ENCODE measurements at places on chromosomes 11 and 22.
A peak's percentile ranks its signal among the peaks of the same experiment; 100 is the strongest.

- DNase-seq = no peak
Measured at GRCh38 chr11:92149996-92150395, 74.6 kb upstream of the FAT3 start.

- DNase-seq = no peak
Measured at GRCh38 chr11:129620237-129621104, 195.2 kb upstream of the TMEM45B start.

DNA sequence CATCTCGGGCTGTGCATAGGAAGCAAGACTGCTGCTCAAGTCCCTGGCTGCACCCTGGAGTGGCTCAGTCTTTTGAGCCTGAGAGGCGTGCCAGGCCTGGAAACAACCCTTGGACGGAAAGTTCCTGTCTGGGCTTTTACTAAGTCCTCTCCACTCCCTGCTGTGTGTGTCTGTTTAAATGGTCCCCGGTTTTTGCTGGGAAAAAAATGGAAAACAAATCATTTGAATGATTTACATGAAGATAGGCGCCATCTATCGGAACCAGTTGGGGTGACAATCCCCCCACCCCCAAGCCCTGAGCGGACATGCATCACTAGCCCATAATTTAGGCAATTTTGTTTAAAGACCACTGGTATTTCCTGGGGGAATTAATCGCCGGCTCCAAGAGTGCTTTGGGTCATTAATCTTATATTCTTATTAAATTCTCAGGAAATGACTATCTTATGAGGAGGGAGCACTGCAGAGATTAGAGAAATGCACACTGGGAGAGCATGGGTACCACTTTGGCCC is 2.7 kb upstream of the GAB2 start:
- peak; percentile 16 for DNase-seq

- DNase-seq = no peak
Measured at GRCh38 chr11:60625262-60625661, 74.2 kb upstream of the MS4A8 start.

DNA sequence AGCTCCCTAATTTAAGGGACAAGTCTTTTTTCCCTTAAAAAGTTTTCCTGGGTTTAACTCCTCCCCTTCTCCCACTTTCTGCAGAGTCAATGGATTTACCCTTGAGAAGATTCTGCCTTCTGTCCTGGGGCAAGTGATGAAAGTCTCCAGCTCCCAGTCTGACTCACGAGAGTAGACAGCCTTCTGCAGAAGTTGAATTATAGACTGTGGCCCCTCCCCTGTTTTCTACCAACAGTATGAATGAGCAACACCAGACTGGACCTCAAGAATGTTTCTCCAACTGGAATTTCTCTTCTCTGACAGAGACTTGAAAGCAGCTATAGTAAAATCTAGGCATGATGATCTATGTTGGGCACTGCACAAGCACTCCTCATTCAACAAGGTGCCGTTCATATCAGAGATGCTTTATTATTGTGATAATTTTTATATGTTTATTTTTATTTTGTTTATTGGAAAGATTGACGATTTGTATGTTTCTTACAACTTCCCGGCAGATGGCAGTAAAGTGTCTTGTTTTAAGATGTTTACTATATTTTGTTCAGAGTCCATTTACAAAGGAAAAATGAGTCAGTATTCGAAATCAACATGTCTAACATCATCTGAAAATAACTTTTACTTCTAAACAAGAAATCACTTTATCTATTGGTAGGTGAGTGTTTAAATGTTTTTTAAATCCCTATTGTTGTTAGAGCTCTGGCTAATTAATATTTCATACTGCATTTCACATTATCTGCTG is 56.6 kb downstream of the LMO2 start:
- DNase-seq = no peak

- DNase-seq = no peak
Measured at GRCh38 chr11:100948936-100949335, 180.7 kb downstream of the PGR start.

DNA sequence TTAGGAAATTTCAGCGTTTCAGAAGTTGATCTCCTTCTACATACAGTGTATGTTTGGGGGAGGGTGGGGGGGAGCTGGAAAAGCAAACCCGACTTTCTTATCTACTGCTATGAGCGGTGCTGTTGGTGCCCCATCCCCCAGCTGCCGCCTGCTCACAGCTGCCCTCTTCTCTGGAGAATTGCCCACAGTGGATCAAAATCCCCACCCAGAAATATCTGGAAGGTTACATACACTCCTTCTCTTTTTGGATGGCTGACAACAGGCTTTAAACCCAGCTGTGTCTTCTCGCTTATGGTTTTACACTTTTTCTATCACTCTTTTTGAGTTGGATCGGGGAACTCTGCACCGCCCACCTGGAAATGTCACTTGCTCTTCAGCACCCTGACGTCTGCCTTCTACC is 56.4 kb downstream of the DHCR7 start:
- DNase-seq = no peak

DNA sequence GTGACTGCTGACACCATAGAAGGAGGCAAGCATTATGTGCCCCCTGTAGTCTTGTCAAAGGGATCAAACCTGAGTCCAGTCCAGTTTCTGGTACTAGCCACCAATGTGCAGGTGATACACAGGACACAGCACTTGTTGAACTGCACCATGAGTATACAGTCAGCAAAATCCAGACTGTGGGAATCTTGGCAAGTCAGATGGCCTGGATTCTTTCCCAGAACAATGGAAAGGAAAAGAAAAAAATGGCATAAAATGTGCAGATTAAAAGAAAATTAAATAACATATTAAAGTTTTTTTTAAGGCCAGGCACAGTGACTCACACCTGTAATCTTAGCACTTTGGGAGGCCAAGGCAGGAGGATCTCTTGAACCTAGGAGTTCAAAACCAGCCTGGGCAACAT is 16.8 kb downstream of the CRY2 start:
- DNase-seq = no peak

DNA sequence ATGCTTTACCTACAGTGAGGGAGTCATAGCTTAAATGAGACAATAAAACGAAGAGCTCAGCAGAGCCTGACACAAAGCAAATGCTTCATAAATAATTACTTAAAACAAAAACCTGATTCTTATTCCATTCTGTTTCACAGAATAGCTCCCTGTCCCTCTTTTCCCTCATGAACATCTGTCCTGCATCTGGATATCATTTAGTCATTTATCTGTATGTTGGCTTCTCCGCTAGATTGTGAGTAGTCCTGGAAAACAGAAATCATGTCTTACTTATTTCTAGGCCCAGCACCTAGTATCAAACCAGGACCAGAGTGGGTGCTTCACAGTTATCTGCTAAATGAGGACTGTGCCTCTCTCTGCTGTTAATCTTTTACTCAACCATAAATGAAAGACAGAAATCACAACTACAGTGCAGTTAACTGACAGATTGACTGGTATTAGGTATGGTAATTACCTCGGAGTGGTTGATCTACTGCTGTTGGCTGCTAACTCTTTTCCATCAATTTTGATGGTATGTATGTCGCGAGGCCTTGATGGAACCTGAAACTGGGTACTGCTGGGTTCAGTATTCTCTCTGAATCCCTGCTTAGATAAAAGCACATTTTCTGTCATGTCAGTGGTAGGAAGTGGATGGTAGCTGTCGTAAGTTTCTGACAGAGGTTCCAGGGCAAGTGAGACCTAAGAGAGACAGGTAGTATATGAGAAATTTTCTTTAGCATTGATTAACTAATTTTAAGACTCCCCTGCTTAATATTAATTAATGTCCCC is 31.5 kb downstream of the C2CD3 start:
- DNase-seq = no peak

DNA sequence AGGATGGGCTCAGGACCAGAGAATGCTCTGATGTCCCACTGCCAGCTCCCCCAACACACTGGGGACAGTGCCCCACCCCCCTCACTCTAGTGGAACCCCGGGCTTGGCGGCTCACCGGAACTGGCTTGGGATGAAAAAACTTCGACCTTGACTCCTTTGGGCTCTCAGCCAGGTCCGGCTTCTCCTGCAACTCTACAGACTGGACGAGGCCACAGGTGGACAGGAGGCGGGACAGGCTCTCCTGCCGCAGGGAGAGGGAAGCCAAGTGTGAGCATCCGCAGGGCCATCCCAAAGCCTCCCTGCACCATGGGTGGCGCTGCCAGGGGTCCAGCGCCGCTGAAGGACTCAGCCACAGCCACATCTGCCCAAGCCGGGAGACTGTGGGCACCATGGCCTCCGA is 3.7 kb downstream of the RRP7A start:
- no peak for DNase-seq

DNA sequence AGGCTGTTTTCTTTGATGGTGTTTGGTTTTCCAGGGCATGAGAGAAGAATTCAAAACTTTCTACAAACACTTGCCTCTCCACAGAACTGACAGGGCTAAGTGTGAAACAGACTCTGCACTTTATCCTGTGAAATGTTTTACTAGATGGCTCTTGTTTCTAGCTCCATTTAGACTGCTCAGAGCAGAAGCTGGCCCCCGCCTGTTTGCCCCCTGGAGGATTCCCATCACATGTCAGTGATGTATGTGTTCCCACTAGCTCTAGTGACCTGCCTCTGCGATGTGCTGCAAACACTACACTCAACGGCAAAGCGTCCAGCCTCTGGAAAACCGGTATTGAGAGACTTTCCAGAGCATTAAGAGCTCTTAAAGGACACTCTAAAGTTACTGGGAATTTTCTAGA is 41.4 kb upstream of the PCF11 start:
- no peak for DNase-seq

- no peak for DNase-seq
Measured at GRCh38 chr11:69008737-69009440, 4.2 kb downstream of the MRGPRF start.

DNA sequence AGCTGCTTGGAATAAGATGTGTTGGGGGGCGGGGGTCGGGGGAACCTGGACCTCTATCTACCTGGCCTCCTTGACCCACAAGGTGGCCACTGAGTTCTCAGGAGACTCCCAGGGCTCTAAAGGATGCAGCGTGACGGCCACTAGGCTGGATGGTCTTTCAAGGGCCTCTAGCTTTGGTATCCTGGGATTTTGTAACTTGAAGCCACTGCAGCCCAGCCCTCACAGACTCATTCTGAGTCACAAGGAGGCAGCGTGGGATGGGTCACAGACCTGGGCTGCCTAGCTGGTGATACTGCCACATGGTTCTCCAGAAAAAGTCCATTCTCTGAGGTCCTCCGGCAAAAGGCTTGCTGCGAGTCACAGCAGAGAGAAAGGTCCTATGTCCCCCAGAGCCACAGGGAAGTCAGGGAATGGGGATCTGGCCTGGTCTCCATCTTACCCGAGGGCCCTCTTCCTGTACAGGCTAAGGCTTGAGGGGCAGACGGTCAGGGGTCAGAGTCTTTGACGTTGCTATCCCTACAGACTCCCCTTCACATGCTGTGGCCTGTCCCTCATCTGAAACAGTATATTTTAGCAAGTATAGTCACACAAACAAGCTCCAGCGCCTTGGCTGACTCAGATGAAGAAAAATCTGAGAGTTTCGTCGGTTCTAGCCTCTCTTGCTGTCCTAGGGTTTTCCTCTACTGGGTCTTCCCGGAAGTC is 52.4 kb downstream of the KCNC1 start:
- DNase-seq = no peak

GRCh38 chr22:49964136-49965090 is 3.8 kb downstream of the PIM3 start:
- DNase-seq = no peak

- DNase-seq = no peak
Measured at GRCh38 chr11:76237914-76238313, 31.6 kb upstream of the WNT11 start.

DNA sequence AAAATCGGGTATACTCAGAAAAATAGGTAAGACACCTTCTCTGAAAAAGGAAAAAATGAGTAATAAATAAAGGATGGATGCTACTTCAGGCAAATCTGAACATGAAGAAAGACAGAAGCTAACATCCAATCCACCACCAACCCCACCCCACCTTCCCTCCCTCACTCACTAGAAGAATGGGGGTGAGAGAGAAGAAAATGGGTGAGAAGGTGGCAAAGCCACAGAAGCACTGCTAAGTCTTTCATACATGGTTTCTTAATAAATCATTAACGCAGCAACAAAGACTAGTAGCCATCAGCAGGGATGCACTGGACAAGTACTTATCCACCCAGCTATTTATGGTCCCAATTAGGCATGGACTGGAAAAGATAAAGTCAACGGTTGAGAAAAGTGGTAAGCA is 5.9 kb downstream of the FHIP1B start:
- no peak for DNase-seq

DNA sequence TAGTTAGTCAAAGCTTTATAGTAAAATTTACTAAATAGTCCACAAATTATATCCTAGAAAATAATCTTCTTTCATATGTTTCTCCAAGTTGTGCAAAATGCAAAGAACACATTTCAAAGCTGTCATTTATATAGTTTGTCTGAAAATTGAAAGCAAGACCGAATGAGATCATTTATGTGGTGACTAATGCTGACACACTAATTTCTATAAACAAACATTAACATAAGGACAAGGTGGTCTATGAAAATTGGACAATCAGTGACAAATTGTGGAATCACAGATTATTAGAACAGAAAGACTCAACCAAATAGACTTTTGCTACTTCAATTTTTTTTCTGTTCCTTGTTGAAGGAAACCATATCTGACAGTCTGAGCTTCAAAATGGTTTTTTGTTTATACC is 1056.1 kb downstream of the LRRC4C start:
- DNase-seq = no peak

DNA sequence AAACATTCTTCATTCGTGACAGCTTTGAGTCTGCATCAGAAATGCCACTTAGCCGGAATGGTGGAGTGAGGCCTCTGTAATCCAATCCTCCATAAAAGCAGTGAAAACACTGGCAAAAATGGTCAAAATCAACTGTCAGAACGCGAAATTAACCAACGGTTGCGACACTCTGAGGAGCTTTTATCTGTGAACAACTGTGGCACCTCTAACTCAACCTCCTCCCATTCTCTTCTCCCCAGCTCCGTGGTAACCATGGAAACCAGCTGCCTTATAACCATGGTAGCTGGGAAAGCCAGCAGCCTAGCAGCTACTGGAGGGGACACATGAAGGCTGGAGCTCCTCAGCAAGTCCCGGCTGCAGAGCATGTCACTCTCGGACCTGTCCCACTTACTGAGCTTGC is 20.3 kb downstream of the AP2A2 start:
- DNase-seq = no peak

DNA sequence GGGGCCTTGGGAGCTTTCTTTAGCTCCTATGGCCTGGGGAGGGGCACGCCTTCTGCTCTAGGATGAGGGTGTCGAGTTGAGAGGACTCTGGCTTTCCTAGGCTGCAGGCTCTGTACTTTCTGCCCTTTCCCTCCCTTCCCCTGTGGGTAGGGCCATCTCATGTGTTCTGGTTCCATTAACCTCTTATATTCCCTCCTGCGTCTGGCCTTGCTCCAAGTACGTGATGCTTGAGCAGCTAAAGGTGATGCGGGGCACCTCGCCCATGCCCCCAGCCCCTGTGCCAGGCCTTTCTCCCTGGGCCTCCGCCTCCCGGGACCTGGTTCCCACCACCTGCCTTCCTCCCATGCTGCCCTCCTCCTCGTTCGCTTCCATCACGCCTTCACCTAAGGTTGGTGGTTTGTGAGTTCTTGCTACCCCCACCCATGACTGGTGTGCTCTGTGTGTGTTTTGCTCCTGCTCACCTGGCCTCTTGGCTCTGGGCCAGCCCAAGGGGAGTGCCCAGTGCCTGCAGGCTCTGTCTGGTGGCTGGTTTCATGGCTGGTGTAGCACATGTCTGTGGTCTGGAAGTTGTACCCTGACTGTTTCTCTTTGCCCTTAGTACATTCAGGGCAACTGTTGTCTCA is 34.1 kb downstream of the PHLDB1 start:
- DNase-seq = no peak

GRCh38 chr11:60915248-60915914 is 1.4 kb downstream of the TMEM109 start:
- peak; percentile 57 for DNase-seq

- DNase-seq = no peak
Measured at GRCh38 chr11:72038491-72038890, 39.8 kb downstream of the IL18BP start.

- DNase-seq = no peak
Measured at GRCh38 chr11:19218786-19219460, 17.1 kb upstream of the CSRP3 start.
